ENCODE measurements at places on chromosomes 2 and 18.

DNA sequence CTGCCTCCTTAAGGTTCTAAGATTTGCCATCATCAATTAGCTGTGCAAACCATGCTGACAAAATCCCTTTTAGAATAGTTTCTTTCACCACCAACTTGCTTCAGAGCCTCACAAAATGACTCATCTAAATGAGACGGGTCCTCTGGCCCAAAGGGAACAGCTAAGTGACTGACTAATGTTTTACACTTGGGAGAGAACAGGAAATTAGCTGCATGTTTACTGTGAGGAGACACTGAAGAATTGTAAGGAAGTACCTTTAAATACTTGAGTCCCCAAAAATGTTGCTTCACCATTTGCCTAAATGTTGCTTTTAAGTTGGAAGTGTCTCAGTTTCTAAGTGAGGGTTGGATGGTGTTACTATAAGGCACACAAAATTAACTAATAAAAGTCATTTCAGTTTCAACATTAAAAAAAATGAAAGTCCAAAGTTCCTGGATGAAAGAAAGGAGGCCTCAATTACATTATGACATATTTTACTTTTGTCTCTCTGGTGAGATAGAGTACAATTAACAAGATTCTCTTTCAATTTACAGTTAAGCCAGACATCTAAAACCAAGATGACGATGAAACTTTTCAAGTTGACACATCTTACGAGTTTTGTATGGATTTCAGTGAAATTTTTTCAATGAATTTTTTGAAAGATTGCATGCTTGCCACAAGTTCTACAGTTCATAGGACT, 229.1 kb upstream of the FN1 start:
- DNase-seq, result no peak

DNA sequence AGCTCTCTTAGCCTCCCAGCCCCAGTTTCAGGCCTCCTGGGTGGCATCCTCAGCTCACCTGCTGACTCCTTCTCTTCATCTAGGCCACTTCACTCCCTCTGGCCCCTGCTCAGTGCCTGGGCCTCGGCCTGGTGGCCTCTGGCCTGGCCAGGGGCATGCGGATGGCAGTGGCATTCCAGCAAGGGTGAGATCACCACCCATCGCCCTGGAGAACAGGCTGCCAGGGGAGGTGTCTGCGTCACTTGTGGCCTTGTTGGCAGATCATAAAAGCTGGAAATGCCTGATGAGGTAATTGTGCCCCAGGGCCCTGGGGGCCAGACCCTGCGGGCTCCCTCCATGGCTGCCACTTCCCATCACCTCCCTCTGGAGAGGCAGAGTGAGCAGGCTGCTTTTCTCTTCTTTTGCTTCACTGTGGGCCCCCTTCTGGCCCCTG, 72.5 kb upstream of the SMAD2 start:
- no peak for DNase-seq

- DNase-seq, result no peak
These were observed 487.4 kb upstream of the SALL3 start for GRCh38 chr18:78492064-78492812.

DNA sequence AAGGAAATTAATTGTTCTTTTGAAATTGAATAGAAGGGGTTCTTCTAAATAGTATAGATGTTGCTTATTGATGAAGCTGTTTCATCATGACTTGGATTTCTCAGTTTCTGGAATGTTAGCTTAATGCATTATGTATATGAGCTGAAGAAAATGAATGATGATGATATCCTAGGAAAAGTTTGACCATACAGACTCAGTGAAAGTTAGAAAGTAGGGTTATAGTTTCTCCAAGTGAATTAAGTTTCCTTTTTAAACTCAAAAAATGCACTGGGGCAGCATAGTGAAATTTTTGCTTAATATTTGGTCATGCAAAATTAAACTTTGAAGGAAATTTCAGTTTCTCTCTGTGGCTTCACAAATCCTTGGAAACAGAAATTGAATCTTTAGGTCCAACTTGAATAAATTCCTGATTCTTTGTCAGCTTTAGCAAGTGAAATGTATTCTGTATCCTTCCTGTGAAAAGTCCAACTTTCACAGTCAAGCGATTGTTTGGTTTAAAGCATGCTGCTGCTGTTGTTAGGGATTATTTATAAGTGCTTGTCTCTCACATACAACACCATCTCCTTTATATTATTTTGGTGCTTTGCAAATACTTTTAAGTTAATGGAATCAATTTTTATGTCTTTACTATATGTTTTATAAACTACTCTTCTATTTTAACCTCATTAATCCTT, 78.2 kb downstream of the PIK3C3 start:
- no peak for DNase-seq

- DNase-seq, result no peak
These were observed 322.8 kb upstream of the TANK start for GRCh38 chr2:160837416-160837815.

DNA sequence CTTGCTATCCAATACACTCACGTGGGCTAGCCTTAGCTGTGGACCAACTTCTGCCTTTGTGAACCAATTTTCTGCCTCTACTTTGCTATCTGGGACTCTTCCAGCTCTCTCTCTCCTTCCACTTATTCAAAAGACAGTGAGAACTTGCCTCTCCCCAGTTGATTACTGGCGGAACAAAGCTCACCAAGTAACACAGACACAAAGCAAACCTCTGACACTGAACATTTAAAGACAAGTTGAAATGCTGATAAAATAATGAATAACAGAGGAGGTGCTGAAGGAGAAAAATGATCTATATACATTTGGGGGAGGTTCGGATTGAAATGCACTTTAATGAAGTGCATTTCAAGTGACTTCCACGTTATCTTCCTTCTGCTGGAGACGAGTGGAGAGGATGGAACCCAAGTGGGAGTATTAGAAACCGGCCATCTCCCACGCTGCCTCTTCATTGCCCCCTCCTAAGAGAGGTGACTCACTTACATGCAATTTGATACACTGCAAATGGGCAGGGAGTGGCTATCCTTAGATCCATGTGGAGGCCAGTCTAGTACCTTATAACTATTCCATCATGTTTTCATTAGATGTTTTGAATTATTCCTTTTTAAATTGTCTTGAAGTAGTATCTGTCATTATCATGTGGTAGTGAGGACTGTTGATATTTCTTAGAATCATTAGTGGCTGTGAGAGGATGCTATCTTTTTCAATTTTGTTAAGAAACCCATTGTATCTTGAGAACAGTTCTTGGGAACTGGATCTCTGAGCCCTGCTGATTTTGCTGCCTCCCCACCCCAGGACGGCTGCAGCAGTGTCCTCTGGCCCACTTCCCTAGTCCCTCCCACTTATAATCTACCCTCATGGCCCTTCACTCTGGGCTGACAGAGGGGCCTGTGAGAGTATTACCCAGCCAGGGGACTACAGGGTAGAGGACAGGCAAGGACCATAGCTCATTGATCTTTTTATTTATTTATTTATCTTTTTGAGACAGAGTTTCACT, 6.0 kb upstream of the GLI2 start:
- no peak for DNase-seq

- DNase-seq, result no peak
These were observed 360.5 kb upstream of the PIK3C3 start for GRCh38 chr18:41594582-41594981.

GRCh38 chr2:132804051-132804450, 134.0 kb upstream of the LYPD1 start:
- DNase-seq, result no peak

GRCh38 chr2:149732001-149732685, 144.6 kb upstream of the MMADHC start:
- no peak for DNase-seq

DNA sequence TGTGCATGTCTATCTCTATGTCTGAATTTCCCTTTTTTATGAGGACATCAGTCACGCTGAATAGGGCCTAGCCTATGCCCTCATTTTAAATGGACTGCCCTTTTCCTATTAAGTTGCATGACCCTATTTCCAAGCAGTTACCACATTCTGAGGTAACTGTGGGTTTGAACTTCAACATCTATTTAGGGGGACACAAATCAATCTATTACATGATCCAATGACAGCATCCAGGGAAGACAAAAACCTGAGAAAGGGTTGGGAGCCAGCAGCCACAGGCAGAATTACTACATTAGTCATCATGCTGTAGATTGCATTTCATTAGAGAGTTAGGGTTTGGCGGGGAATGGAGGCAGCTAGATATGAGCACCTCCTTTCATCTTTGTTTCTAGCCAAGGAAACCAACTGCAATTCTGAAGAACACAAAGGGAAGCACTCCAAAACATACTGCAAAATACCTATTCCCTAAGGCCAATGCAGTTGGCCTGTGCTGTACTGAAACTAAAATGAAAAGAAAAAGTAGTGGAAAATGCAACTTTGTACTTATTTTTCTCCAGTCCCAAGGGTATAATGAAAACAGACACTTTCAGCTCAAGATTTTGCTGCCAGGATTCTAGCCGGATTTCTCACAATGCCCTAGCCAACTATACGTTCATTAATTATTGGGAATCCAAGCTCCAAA, 40.4 kb upstream of the C1D start:
- DNase-seq, result no peak

DNA sequence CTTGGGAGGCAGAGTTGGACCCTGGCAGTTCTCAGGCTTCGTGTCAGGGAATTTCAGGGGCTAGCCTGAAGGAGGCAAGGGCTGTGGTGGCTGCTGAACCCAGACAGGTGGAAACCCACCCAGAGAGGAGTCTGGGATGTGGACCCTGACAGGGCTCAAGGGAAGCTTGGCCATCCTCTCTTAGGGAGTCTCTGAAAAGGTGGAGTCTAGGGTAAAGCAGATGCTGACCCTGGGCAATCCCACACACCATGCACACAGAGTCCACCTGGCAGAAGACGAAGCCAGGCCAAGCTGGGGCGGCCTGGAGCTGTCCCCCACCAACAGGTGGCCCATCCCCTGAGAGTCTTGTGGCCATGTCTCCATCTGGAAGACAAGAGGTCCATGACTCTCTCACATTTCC, 41.2 kb upstream of the TEX51 start:
- no peak for DNase-seq

DNA sequence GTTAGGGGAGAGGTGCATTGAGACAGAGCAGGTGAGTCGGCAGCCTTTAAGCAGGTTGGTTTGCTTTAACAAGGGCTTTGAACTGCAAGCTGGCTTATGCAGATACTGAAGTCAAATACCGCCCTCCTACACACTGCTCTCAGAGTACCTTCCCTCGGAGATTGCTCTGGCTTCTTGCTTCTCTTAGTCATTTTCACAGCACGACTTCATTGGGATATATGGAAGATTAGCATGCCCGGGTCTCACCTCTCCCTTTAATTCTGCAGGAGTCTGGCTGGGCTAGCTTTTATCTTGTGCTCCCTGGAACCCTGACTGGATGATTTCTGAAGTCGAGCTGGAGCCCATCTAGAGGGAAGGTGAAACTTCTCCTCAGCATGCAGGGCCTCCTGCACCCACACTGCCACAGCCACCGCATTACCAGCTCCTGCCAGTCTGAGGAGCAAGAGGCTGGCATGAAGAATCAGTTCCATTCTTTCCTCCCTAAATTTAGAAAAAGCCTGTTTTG, 395.5 kb upstream of the HNRNPA3 start:
- DNase-seq, result no peak

DNA sequence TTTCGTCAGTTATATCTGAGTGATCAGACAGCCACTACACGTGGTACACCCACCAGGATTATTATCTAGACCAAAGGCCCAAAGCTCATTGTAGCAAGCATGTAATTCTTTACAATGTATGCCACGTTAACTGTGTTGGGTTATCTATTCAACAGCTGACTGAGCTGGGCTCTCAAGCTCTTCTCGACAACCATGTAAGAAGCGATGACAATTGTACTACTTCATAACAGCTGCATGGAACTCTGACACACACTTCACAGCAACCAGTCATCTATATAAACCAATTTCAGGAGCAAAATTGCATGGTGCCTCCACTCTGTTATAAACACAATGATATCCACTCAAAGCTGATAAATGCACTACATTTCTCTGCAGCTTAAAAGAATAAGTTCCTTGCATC, 701.8 kb downstream of the NR4A2 start:
- no peak for DNase-seq

GRCh38 chr2:15782009-15782751, 158.2 kb upstream of the MYCN start:
- no peak for DNase-seq

GRCh38 chr18:49031511-49032188, 80.9 kb upstream of the SMAD7 start:
- no peak for DNase-seq

DNA sequence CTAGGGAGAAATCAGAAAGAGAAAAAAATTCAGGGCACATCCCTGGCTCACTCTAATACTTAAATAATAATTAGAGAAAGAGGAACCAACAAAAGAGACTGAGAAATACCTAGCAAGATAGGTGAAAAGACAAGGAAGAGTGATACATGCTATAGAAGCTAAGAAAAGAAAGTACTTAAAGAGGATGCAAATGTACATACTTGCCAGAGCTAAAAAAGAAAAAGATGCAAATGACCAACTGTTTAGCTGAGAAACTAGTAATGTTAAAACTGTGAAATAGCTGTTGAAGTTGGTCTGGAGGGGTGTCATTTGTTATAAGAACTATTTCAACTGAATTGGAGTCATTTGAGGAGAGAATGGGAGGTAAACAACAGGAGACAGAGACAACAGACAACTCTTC, 412.2 kb downstream of the SPAG16 start:
- no peak for DNase-seq

GRCh38 chr2:42809819-42810120, 17.4 kb upstream of the HAAO start:
- no peak for DNase-seq

DNA sequence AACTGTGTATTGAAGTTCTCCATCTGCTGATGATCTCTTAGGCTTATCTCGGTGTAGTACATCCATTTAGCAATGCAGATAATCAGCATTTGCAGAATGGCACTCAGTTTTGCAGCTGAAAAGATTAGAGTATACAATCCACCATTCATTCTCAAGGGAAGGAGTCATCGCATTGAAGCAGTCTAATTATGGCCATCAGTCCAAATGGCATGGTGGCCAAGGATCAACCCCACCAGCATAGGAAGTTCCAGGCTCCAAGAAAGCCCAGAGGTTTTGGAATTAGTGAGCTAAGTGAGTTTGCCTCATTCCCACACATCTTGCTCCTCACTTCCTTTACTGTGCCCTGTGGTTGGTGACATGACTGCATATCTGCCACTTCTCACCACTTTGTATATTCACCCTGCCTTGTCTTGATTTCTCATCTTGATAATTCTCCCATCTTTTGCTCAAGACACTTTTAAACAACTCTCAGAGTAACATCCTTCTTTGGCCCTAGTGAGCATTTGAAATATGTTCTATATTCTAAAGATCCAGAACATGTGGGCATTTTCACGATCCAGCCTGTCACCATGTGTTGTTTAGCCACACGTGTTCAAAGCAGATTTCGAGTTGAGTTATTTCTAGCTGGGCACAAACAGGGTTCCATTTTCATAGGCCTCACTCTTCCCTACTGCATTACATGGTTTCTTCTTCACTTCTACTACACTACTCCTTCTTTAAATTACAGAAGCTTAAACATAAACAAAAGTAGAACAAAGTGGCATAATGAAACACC, 1119.8 kb downstream of the TSN start:
- no peak for DNase-seq
